ENCODE measurements at places on chromosomes 2 and 18.
A peak's percentile ranks its signal among the peaks of the same experiment; 100 is the strongest.

- no peak for DNase-seq
Measured at GRCh38 chr2:79935046-79935732, 369.4 kb downstream of the LRRTM1 start.

DNA sequence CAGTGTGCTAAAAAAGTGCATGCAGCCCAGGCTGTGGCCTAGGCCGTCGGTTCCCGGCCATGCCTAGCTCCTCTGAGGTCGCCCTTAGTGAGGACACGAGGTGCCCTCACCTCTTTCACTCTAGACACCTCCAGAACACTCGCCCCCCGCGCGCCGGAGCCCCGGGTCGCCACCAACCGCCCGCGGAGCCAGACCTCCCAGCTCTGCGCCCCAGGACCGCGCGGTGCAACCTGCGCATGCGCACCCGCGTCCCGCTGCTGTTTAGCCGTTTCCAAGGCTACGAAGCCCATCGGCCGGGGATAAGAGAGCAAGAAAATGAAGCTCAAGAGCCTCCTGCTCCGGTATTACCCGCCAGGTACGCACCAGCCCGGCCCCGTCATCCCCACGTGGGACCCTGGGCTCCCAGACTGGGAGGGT lies at the start of gene DAW1:
Gene DAW1 (plus strand): TSS at position 257 of the 417 bp plus-strand sequence. CDS start 59 bp downstream, at position 316.
- peak; percentile 67 for DNase-seq

GRCh38 chr2:120745420-120746111 lies 9.9 kb downstream of the GLI2 start:
- no peak for DNase-seq

DNA sequence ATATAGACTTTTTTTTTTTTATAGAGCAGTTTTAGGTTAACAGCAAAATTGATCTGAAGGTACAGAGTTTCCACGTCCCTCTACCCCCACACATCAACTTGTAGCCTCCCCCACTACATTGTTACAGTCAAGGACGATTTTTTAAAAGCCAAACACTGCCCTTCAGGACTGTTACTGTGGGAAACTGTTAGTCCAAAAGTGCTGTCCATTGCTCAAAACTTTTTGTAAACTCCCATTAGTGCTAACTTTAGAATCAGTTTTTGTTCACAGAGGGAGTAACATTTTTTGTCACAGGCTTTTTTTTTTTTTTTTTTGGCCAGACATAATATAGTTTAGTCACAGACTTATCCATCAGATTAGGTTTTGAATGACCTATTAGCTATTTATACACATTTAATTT lies 24.1 kb downstream of the ELP2 start:
- no peak for DNase-seq

DNA sequence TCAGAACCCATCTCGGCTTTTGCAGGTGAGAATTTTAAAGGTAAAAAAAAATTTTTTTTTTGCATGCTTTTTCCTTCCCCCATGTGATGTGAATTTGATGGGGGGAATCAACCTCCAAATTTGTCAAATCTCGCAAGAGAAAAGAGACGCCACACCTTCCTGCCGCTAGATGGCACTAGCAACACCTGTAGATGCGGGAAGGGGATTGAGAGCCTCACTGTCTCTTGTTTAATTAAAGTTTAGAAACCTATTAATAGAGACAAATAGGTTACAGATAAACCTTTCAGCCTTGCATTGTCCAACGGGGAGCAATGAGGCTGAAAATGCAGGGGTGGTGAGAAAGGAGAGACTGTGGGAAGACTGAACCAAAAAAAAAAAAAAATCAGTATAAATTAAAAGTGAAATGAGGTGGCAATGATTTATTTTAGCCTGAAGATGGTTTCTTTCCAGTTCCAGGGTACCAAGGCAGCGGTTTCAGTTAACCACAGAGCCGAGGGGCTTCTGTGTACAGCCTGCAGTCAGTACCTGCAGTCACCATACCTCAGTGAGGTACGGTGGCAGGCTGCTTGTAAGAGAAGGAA lies 84.6 kb downstream of the NRP2 start:
- DNase-seq, result peak; percentile 22

GRCh38 chr18:27404855-27405254 lies 219.7 kb upstream of the CHST9 start:
- no peak for DNase-seq

DNA sequence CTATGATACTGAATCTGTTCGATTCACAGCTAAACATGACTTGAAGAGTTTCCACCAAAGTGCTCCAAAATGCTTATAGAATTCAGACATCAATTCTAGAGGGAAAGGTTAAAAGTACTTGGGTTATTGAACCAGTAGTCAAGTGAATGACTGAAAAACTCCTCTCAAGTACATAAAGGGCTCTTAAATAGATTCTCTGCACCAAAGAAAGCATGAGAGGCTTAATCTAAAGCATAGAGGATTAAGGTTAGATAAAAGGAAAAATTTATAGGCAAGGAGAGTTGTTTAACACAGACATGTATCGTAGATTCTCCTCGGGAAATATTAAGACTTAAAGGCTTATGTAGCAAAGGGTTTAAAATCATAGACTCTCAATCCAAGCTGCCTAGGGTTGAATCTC lies 701.4 kb downstream of the ERBB4 start:
- DNase-seq, result no peak

- no peak for DNase-seq
Measured at GRCh38 chr2:3959372-3959771, 256.0 kb downstream of the DCDC2C start.

DNA sequence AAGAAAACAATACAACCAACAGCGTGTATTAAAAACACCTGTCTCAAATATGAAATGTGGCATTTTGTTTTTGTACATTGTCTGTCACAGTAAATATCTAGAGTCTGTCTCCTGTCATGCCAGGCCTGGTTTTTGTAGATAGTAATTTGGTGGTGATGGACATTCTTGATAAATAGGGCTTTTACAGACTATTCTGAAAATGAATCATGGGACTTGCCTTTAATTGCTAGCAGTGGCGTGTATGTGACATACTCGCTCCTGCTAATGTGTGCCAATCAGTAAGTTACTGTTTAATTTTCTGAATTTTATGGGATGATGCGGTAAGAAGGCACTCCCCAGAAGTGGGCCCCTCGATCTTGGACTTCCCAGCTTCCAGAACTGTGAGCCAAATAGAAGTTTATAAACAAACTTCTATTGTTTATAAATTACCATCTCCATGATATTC lies 83.7 kb downstream of the TANC1 start:
- DNase-seq, result no peak

- no peak for DNase-seq
Measured at GRCh38 chr2:53448591-53448990, 319.0 kb upstream of the CHAC2 start.

GRCh38 chr2:189797902-189798301 lies 13.7 kb downstream of the PMS1 start:
- no peak for DNase-seq

- no peak for DNase-seq
Measured at GRCh38 chr18:59002974-59003594, 136.6 kb upstream of the SEC11C start.

- no peak for DNase-seq
Measured at GRCh38 chr2:235533198-235533597, 39.4 kb downstream of the AGAP1 start.

DNA sequence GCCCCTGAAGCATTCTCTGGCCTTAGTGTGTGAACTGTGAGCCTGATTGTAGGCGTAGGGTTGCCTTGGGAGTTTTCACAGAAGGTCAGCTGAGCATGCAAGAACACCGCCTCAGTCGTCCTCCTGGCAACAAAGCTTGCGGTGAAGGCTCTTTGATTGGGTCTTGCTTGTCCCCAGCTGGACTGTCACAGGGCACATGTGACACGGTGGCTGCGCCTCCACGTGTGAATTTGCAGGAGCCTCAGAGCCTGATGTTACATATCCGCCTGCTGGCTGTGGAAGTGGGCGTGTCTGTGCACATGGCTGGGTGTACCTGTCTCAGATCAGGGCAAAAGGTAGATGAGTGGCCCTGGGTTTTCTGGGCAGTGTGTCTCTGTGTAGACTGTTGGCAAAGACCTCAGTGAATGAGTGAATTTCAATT lies 228.7 kb downstream of the HAUS1 start:
- DNase-seq, result no peak

- DNase-seq, result no peak
Measured at GRCh38 chr18:73235491-73235890, 367.7 kb upstream of the NETO1 start.

- no peak for DNase-seq
Measured at GRCh38 chr2:229301237-229301636, 30.1 kb upstream of the PID1 start.

- DNase-seq, result no peak
Measured at GRCh38 chr2:85907671-85908157, 18.9 kb upstream of the ST3GAL5 start.

DNA sequence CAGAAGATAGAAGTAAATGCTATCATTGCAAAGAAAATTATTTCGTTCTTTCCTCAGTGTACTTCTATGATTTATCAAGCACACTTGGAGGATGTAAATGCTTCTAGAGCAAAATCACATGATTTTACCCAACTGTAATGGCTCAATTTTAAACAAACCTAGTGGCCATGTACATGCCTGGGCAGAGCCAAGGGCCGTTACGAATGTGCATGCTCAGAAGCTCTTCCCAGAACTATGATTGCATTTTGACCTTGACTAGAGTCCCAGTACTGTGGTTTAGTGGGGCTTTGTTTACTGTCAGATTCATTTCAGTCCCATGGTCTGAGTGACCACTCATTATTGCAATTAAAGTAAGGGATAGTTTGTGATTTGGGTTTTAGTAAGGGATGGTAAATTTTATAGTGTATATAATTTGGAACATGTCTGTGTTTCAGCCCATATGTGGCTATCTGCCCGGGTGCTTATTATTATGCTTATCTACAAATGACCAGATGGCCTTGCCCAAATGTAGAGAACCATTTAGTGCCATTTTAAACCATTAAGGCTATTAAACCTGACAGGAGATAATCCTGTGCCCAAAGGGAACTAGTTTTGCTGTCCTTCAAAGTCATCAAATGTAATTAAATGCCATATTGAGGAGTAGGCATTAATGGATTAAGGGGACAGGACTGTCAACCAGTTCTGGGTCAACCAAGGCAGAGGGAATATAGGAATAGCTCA lies 239.1 kb downstream of the ICOS start:
- DNase-seq, result no peak

DNA sequence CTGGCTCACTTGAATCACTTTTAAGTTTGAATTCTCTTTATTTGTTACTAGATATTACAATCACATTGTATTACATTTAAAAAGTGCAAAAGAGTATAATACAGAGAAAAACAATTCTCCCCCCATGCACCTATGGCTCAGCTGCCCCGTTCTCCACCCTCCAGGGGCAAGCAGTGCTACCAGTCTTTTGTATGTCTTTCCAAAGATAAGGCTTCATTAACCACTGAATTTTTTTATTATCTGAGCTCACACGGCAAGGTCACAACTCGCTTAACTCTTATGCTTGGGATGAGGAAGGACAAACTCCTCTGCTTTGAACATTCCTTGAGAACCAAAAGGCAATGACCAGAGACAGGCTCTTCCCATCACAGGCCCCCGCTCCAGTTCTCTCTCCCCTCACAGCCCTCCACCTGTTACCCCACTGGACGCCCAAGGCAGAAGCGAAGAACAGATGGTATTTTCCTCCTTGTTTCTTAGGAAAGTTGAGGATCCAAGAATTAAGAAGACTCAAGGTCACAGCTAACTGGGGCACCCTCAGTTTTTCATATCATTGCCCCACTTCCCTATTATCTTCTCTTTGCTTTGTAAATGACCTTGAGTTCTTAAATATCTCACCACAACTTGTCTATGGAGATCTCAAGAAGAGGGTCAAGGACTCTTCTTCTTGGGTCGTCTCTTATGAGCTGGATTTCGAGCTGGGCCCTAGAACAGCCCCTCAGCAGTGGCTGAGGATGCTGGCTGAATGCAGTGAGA lies 30.1 kb downstream of the SH2D6 start:
- DNase-seq, result no peak

DNA sequence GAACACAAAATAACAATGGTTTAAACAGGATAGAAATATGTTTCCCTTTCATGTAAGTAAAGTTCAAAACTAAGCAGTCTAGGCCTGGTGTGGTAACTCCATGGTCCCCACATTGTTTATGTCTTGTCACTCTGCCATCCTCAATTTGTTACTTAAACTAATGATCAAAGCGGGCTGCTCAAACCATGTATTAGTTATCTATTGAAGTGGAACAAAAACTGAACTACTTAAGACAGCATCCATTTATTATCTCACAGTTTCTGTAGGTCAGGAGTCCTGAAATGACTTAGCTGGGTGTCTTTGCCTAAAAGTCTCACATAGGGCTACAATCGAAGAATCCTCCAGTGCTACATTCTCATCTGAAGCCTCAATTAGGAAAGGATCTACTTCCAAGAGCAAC lies 91.6 kb downstream of the NAB1 start:
- DNase-seq, result no peak

DNA sequence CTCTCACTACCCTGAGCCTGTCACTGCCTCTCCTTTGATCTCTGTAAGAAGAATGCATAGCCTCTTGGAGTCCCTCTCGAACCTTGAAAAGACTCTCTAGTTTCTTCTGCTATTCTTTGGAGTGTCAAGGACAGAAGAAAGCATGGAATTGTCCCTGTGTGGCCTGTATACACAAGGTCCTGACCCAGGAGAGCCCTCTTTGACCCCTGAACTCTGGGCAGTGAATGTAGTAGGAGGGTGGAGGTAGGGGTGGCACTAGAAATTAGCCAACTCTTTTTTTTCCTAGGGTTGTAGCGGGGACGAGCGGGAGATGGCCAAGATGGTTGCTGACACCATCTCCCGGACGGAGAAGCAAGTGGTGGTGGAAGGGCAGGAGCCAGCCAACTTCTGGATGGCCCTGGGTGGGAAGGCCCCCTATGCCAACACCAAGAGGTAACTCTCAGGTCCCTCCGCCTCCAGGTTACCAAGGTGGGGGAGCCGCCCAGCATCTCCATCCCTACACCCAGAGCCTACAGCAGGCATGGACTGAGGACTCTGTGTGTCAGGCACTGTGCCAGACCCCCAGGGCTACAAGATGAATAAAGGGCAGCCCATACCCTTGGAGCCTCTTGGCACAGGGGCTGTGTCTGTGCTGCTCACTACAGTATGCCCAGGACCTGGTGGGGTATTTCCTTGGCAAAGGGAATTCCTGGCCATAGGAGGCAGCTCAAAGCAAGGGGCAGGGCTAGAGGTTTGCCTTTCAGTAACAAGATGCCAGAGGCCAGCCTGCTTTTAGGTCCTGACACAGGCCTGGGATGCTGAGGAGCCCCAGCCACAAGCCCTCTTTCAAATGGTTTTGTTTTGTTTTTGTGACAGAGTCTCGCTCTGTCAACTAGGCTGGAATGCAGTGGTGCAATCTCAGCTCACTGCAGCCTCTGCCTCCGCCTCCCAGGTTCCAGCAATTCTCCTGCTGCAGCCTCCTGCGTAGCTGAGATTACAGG lies 16.4 kb downstream of the VIL1 start:
- DNase-seq, result no peak

GRCh38 chr18:22731398-22731797 lies 201.7 kb upstream of the RBBP8 start:
- no peak for DNase-seq

GRCh38 chr2:118851650-118852049 lies 4.2 kb upstream of the EN1 start:
- DNase-seq, result no peak

DNA sequence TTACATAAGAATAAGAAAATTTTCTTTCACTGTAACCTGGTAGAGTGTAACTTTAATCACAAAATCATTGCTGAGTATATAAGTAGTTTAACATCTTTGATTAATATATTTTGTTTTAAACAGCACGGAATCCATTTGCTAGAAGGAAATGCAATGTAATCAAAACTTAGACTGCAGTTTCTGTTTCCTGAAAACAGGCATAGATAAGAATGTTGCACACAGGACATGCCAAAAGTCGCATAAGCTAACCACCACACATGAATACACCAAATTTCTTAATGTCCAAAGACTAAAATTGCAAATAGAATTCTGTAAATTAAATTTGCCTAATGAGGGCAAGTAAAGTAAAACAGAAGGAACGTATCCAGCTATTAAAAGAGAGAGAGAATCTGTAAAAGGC lies 51.0 kb upstream of the SERPINB2 start:
- no peak for DNase-seq

All from CD4-positive, alpha-beta memory T cell (primary cell).